ENCODE measurements at places on chromosomes 7 and 10. TPM values are rescaled to one million over a fixed set of nuclear protein-coding genes. Genes with fewer than 3 reads are reported as not detected.

- H3K27me3 ChIP-seq: no peaks in the 10 kb centered on the region
- peaks cover 71% of the 10 kb centered on the region for H3K36me3 ChIP-seq
- no peaks in the 10 kb centered on the region for H3K4me1 ChIP-seq
- H3K4me3 ChIP-seq: peak overlapping the region; percentile 79
Observed at GRCh38 chr7:92835261-92835850, 1.0 kb downstream of the CDK6 start.

- H3K27ac ChIP-seq: no peak overlapping the region
- H3K36me3 ChIP-seq: no peaks in the 10 kb centered on the region
- no peak overlapping the region for H3K4me3 ChIP-seq
- no peak for DNase-seq
Observed at GRCh38 chr10:125190414-125190813, 30.1 kb upstream of the CTBP2 start.

DNA sequence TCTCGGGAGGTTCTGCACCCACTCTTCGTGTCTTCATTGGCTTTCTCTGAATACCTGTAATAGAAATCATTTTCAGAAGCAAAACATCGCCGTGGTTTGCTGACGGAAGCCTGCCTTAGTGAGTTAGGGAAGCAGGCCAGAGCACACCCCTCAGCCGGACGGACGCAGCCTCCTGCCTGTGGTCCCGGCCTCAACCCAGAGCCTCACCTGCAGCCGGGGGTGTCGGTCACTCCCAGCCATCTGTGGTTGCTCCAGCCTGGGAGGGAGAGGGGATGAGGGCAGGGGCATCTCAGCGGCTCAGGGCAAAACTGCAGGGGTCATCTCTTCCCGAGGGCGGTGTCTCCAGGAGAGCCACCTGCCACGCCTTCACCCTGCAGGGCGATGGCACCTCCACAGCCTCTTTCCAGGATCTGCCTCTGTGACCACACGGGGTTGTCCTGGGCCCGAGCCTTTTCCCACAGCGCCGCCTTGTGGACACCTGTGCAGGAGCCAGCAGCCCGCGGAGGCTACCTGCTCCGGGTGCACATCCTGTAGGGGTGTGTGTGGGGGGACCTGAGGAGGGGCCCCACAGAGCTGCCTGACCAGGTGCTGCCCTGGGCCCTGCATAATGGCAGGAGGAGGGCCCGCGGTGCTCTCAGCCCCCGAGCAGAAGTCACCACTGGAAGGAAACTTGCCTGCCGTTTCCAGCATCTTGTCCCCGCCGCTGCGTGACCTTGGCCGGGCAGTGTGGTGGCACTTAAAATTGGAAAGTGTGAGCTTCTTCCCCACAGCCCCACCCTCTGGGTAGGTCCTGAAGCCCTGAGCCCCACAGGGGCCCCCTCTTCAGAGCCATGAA, 21.6 kb upstream of the AP5Z1 start:
- DNase-seq: peak; percentile 96
- H3K27me3 ChIP-seq: no peaks in the 10 kb centered on the region
- H3K27ac ChIP-seq: peak overlapping the region; percentile 20
- H3K4me1 ChIP-seq: no peaks in the 10 kb centered on the region
- no peak overlapping the region for H3K4me3 ChIP-seq

DNA sequence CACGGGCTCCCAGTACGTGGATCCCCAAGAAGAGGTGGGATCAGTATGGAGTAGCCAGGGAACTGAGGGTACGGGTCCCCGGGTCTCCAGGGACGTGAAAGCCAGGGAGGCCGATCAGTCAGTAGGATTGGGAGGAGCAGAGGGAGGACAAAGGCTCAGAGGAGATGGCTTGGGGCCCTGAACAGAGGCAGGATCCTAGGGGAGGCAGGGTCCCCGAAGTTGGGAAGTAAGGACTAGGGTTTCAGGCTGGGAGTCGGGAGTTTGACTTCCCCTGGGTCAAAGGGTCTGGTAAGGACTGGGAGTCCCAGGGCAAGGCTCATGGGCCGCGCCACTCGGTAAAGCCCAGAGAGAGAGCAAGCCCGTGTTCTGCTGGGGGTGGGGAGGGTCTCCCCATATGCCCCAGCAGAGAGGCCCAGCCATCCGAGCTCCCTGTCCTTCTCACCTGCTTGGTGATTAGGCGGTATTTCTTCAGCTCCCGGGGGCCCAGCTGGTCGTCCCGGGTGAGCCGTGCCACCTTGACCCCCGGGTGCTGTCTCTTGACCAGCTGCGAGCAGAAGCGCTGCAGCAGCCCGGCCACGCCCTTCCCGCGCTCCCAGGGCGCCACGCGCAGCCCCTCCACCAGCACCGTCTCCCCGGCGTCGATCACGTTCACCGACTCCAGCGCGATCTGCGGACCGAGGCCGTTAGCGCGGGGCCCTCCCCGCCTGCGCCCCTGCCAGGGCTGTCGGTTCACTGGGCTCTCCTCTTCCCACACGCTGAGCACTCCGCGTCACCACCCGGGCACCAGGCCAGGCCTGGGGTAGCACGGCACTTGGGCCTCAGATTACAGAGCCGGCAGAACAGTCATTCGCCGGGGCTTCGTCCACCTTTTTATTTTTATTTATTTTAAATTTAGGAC, 7.0 kb downstream of the NAT16 start:
- H3K4me1 ChIP-seq: peaks cover 25% of the 10 kb centered on the region
- peak; percentile 86 for DNase-seq
- peak overlapping the region; percentile 0 for H3K27ac ChIP-seq
- H3K27me3 ChIP-seq: peaks cover 100% of the 10 kb centered on the region
- peak overlapping the region; percentile 61 for H3K4me3 ChIP-seq

- no peaks in the 10 kb centered on the region for H3K27me3 ChIP-seq
- no peaks in the 10 kb centered on the region for H3K4me1 ChIP-seq
- no peaks in the 10 kb centered on the region for H3K36me3 ChIP-seq
- no peak overlapping the region for H3K4me3 ChIP-seq
- H3K27ac ChIP-seq: no peak overlapping the region
Observed at GRCh38 chr10:95832216-95833041, 75.3 kb upstream of the CC2D2B start.

DNA sequence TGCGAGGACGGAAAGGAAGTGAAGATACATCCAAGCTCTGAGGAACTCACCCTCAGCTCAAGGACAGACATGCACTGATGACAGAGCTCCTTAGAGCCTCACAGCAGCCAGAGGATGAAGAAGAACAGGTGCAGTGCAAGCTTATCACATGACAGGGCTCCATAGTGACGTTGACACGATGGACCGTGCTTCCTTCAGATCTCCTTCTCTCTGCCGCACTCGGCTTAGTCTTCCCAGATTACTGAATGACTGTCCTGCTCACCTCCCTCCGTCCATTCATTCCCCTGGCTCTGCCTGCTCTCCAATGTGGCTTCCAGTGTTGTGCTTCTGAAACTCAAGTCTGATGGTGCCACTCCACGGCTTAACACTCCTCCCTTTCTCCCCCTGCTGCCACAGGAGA, 161.5 kb upstream of the PFKP start:
- H3K4me3 ChIP-seq: no peak overlapping the region
- peaks cover 9% of the 10 kb centered on the region for H3K27me3 ChIP-seq
- no peak for DNase-seq
- no peaks in the 10 kb centered on the region for H3K4me1 ChIP-seq

DNA sequence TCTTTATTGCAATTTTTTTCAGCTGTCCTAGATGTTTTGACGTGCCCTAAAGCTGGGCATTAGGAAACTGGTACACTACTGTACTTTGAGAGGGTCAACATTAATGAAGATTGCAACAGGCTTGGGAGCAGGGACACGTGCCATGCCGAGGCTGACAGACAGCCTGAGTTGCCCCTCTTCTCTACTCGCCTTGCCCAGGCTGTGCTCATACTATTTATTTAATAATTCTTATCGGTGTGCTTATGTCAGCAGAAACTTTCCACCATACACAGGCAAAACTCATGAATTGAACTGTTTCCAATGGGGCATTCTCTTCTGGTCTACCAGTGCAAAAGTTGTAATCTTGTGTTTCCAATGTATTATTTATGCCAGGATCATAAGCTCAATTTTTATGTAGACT, 24.4 kb downstream of the C7orf57 start:
- H3K4me1 ChIP-seq: peaks cover 4% of the 10 kb centered on the region
- no peak overlapping the region for H3K4me3 ChIP-seq
- H3K27ac ChIP-seq: no peak overlapping the region
- DNase-seq: no peak

DNA sequence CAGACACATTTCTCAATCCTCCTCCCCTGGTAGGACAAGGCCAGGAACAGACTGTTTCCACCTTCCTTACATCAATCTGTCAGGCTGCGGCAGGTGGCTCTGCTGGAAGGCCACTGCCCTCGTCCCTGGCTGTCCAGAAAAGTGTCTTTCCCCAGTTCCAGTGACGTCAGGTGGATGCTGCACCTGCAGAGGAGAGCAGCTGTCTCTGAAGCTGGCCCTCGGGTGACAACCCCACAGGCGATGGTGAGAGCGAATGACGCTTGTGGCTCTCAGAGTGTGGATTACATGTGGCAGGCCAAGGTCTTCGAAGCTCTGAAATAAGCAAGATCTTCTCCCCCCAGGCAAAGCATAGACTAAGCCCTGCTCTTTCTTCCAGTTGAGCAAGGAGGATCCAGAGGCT, 146.9 kb upstream of the RET start:
- no peak overlapping the region for H3K27ac ChIP-seq
- peaks cover 71% of the 10 kb centered on the region for H3K27me3 ChIP-seq
- H3K36me3 ChIP-seq: peaks cover 10% of the 10 kb centered on the region

- H3K27me3 ChIP-seq: no peaks in the 10 kb centered on the region
- no peaks in the 10 kb centered on the region for H3K4me1 ChIP-seq
- H3K4me3 ChIP-seq: no peak overlapping the region
- H3K27ac ChIP-seq: no peak overlapping the region
- no peaks in the 10 kb centered on the region for H3K36me3 ChIP-seq
- DNase-seq: no peak
Observed at GRCh38 chr10:36200577-36200976, 558.5 kb upstream of the FZD8 start.

DNA sequence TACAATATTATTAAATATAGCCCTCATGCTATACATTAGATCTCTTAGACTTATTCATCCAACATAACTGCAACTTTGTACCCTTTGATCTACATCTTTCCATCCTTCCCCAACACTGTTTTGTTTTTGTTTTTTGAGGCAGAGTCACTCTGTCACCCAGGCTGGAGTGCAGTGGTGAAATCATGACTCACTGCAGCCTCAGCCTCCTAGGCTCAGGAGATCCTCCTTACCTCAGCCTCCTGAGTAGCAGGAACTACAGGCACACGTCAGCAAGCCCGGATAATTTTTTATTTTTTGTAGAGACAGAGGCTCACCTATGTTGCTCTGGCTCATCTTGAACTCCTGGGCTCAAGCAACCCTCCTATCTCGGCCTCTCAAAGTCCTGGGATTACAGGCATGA, 53.3 kb downstream of the NT5C2 start:
- no peak for DNase-seq
- H3K27me3 ChIP-seq: no peaks in the 10 kb centered on the region
- H3K4me1 ChIP-seq: peaks cover 23% of the 10 kb centered on the region
- peak overlapping the region; percentile 9 for H3K27ac ChIP-seq
- peaks cover 32% of the 10 kb centered on the region for H3K36me3 ChIP-seq

- DNase-seq: no peak
- peaks cover 79% of the 10 kb centered on the region for H3K27me3 ChIP-seq
- peaks cover 14% of the 10 kb centered on the region for H3K4me1 ChIP-seq
- H3K36me3 ChIP-seq: no peaks in the 10 kb centered on the region
- H3K4me3 ChIP-seq: no peak overlapping the region
Observed at GRCh38 chr10:71438761-71439160, 42.0 kb downstream of the CDH23 start.

- peak; percentile 80 for DNase-seq
- H3K4me3 ChIP-seq: no peak overlapping the region
- H3K4me1 ChIP-seq: peaks cover 24% of the 10 kb centered on the region
- H3K27ac ChIP-seq: no peak overlapping the region
Observed at GRCh38 chr10:71608819-71609768, 110.5 kb downstream of the C10orf105 start.

GRCh38 chr10:813286-813685, 118.2 kb downstream of the LARP4B start:
- no peak overlapping the region for H3K4me3 ChIP-seq
- DNase-seq: no peak
- H3K36me3 ChIP-seq: peaks cover 74% of the 10 kb centered on the region
- H3K4me1 ChIP-seq: no peaks in the 10 kb centered on the region
- H3K27ac ChIP-seq: no peak overlapping the region

GRCh38 chr7:39605087-39605486, 18.3 kb upstream of the RALA start:
- H3K27me3 ChIP-seq: no peaks in the 10 kb centered on the region
- H3K27ac ChIP-seq: peak overlapping the region; percentile 53
- H3K4me1 ChIP-seq: peaks cover 53% of the 10 kb centered on the region
- peak overlapping the region; percentile 1 for H3K4me3 ChIP-seq

- no peaks in the 10 kb centered on the region for H3K27me3 ChIP-seq
- H3K4me1 ChIP-seq: no peaks in the 10 kb centered on the region
- H3K27ac ChIP-seq: no peak overlapping the region
Observed at GRCh38 chr10:59814878-59815277, 61.6 kb upstream of the MRLN start.

DNA sequence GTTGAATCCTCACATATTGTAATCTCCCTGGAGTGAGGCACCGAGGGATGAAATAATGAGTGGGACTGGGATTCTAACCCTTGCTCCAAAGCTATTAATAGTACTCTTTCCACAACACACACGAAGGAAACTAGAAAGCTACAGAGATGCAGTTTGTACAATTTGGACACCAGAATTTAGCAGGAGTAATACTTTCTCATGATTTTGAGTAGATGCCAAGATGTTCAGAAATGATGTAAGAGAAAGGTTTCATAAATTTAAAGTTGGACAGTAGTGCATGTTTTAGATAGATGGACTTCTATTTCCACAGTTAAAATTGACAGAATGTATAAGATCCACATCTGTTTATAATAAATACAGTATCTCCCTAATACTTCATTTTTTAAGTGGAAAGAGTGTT, 46.5 kb downstream of the PRR15 start:
- H3K4me3 ChIP-seq: peak overlapping the region; percentile 59
- no peaks in the 10 kb centered on the region for H3K27me3 ChIP-seq
- DNase-seq: no peak
- H3K36me3 ChIP-seq: peaks cover 9% of the 10 kb centered on the region
- H3K4me1 ChIP-seq: peaks cover 59% of the 10 kb centered on the region

Gene GIMAP1
- not detected for total RNA-seq

Gene EPHB4
- total RNA-seq: 63.7 TPM

Gene GRID2IP
- 1.4 TPM for total RNA-seq

Gene PDZD7
- 1.3 TPM for total RNA-seq

Gene ADRB1
- total RNA-seq: 0.47 TPM

All from Calu3 (cell line).